Muscle of arm (tissue), 14 donors: ENCODE measurements at places on chromosomes 16 and 17. TPM values are rescaled to one million over a fixed set of nuclear protein-coding genes. Genes with fewer than 3 reads are reported as not detected.

Gene DUSP3
- polyA plus RNA-seq = 70.7 TPM

Gene IKZF3
- polyA plus RNA-seq = 0.26 TPM

Gene ANKRD40CL
- not detected for polyA plus RNA-seq

Gene HSF4
- polyA plus RNA-seq = 4.2 TPM

Gene GFAP
- polyA plus RNA-seq = 1.2 TPM

Gene AXIN2
- polyA plus RNA-seq = 16.6 TPM

Gene CRYM
- polyA plus RNA-seq = not detected

Gene ARHGAP44
- 4.9 TPM for polyA plus RNA-seq

Gene MMP15
- polyA plus RNA-seq = 23.0 TPM

Gene NLRC3
- polyA plus RNA-seq = 0.86 TPM

Gene TBC1D3C
- polyA plus RNA-seq = 1.1 TPM

Gene LGALS9C
- not detected for polyA plus RNA-seq

Gene PARD6A
- 0.90 TPM for polyA plus RNA-seq

Gene CCDC40
- polyA plus RNA-seq = not detected

Gene KRT17
- polyA plus RNA-seq = 0.93 TPM

Gene LYRM9
- 11.0 TPM for polyA plus RNA-seq

Gene TRIM65
- 13.3 TPM for polyA plus RNA-seq

Gene PYCARD
- 3.8 TPM for polyA plus RNA-seq

Gene NPIPA8
- polyA plus RNA-seq = 1.2 TPM

Gene MRTFB
- polyA plus RNA-seq = 19.7 TPM

Gene GUCY2D
- not detected for polyA plus RNA-seq

Gene OSGIN1
- 0.60 TPM for polyA plus RNA-seq

Gene SOX8
- 32.1 TPM for polyA plus RNA-seq

Gene MYH13
- not detected for polyA plus RNA-seq

Gene PAGR1
- polyA plus RNA-seq = 40.5 TPM

Gene KRTAP1-1
- polyA plus RNA-seq = not detected

Gene GAST
- not detected for polyA plus RNA-seq

Gene CCL3
- 11.6 TPM for polyA plus RNA-seq

Gene ECI1
- polyA plus RNA-seq = 45.7 TPM

Gene DHRS7C
- 61.6 TPM for polyA plus RNA-seq
